Nephron progenitor cell (in vitro differentiated cells): ENCODE measurements at places on chromosomes 2 and 18.

DNA sequence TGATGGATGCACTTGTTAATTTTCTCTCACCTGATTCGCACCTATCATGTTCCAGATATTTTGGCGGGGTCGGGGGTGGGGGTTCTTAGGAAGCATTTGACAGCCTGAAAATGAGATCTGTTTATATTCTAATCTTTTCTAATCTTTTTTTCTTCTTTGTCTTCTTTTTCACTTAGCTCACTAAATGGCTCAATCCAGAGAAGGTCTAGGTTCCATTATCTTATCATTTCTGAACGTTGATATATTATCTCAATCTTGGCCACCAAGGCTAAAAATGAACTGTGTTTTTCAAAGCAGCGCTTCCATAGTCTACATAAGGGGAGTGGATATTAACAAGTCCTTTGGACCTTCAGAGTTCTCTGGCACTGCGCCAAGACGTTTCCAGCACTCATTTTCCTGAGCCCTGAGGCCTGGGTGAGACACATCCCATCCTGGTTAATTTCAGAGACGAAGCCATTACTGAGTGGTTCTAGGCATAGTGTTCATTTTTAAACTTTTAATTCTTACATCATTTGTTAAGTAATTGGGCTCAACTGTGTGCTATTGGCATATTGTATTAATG is 229.0 kb downstream of the SOX11 start:
- no peak for DNase-seq

DNA sequence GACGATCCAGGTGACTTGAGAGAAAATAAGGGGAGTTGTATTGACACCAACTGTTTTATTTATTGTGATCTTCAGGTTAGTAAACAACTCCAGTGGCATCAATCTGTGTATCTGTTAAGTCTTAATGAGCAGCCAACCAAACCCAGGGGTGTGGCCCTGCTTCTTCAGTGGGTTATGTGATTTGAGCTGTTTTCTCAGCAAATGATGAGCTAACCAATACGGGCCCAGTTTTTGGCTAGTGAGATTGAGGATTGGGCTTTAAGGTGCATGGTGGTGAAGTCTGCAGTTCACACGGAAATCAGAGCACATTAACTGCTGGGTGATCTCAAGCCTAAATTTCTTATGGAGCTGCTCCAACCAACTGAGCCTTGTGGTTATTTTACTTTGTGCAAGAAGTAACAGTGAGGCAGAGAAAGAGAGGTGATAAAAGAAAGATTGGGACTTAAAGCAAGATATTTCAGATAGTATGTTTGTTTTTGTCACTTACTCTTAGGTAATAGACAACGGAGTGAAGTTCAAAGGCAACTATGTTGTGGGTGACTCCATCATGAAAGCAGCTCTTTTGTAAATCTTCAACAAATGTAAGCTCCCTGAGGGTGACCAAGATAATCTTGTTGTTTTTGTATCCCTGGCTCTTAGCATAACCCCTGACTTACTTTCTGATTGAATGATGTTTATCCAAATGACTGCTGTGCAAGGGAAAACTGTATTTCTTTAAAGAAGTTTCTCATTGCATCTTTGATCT is 2.4 kb downstream of the MTCL1 start:
- DNase-seq, result no peak

GRCh38 chr2:101948625-101949155 is 43.1 kb upstream of the IL1R2 start:
- DNase-seq, result no peak

DNA sequence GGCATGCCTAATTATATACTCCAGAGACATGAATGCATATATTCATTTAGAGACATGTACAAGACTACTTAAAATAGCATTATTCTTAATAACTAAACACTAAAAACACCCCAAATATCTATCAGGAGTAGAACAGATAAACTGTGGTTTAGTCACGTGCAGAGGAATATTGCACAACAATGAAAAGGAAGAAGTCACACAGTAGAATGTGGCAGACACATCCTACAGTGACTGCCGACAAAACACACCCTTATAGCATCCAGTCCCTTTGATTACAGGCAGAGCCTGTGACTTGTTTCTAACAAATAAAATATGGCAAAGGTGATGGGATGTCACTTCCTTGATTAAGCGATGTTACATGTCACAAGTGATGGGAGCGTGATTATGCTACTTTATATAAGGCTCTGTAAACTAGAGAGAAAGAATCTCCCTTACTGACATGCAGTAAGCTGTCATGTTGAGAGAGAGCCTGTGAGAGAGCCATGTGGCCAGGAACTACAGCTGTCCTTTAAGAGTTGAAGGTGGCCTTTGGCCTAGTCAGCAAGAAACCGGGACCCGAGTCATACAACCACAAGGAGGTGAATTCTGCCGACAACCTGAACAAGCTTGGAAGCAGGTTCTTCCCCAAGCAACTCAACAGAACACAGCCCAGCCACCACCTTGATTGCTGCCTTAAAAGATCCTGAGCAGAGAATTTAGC is 39.1 kb upstream of the LGALSL start:
- no peak for DNase-seq

DNA sequence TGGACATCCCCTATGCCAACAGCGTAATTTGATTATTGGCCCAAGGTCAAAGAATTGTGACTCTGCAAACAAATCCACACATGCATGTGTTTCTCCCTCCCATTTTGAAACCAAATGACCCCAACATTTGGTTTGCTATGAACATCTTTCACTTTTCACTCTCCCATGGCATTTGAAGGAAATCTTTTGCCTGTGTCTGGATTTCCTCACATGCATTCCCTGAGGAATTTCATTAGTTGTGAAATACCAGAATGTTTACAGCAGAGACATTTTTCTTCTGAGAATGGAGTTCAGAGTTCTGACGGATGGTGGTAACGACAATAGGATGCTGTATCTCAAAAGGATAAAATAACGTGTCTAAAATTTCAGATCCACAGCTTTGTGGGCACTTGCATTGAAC is 60.3 kb upstream of the LMAN1 start:
- DNase-seq, result no peak

- DNase-seq, result no peak
These were observed 23.6 kb upstream of the RAB1A start for GRCh38 chr2:65153515-65153914.

DNA sequence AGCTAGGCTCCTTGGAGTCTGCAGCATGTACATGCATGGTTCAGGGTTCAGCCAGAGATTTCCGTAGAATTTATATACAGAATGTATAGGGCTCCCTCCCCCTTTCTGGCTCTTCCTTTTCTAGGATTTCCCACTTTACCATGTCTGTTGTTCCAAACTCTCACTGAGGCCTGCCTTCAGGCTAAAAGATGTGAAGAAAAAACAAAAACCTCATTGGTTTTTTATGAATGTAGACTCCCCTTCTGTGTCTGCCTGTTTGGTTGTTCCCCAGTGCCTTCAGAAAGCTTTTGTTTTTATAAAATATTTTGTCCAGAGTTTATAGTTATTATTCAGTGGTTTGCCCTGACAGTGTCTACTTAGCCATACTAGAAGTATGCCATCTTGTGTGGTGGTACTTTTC is 3.6 kb downstream of the NDUFV2 start:
- no peak for DNase-seq

DNA sequence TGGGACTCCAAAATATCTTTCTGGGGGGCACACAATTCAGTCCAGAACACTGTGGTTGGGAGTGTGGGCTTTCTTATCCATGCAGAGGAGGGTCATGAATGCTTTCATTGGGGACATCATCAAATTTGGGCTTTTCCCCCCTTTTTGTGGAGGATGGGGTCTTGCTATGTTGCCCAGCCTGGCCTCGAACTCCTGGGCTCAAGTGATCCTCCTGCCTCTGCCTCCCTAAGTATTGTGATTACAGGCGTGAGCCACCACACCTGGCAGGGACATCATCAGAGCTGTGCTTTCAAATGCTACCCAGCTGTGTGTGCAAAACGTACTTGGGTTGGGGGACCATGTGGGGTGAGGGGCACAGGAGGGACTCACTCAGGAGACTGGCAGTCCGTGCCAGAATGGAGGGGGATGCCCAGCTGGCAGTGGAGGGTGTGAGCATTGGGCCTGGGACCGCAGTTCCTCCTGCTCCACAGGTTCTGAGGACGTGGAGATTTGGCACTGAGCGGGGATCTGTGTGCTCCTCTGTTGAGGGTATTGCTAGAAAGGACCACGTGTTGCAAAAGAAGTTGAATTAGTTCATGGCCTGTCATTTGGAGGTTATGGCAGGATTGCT is 24.4 kb downstream of the EMILIN2 start:
- no peak for DNase-seq

- DNase-seq, result no peak
These were observed 53.9 kb upstream of the CTLA4 start for GRCh38 chr2:203813684-203814083.

DNA sequence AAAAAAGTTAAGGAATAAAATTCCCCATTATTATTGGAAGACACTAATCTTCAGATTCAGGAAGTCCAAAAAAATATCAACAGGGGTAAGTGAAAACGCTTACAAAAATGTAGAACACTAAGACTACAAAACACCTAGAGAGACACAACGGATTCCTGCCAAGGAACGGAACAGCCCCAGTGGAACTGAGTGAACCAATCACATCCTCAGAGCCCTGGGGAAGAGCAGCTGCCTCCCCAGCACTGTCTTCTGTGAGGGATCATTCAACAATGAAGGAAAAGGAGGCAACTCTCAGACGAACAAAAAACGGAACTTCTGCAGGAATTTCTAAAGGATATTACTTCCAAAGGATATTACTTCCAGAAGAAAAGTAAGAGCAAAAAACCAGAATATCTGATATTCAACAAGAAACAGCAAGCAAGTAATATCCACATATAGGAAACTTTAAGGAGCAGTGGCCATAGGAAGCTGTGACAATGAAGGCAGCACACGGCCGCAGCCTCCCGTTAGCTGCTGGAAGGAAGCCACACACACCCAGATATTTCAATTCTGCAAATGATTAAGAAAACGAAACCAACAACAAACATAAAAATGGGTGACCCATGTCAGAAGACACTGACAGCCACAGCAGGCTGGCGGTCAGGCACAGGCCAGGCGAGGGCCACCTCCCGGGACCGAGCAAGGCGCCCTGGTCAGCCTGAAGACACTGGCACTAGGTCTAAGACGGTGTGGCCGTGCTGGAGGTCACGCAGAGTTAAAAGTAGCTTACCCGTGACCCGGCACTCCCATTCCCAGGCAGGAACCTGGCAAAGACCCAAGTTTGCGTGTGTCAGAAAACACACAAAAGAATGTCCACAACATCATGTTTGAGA is 81.8 kb downstream of the HDAC4 start:
- no peak for DNase-seq

DNA sequence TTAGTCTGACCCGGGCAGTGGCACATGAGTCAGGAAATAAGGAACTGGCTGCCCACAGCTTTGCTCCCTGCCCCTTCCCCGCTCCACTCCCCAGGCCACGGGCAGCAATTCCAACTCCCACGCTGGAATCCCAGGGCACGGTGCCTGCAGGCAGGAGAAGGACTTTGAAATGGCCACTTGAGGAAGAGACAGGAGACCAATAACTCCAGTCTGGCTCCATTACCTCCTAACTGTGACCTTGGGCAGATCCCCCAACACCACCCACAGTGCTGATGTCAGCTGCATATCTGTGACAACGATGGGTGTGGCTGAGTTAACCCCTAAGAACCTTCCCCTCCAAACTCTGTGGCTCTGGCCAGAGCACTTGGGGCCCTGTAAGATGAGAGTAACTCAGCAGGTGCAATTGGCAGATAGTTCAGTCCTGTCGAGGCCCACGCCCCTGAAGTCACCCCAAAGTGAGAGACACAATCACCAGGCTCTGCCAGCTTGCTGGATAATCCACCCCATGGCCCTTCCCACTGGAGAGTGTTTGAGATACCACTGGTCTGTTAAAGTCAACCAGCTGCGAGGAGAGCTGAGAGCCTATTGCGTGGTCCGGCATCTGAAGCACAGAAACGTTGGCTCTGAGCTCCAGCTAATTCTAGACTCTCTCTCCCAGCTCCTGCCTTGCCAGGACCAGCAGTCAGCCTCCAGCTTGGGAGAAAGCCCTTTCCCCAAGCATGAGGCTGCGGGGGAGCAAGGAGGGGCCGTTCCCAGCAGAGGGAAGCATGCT is 175.2 kb downstream of the TNS1 start:
- no peak for DNase-seq

DNA sequence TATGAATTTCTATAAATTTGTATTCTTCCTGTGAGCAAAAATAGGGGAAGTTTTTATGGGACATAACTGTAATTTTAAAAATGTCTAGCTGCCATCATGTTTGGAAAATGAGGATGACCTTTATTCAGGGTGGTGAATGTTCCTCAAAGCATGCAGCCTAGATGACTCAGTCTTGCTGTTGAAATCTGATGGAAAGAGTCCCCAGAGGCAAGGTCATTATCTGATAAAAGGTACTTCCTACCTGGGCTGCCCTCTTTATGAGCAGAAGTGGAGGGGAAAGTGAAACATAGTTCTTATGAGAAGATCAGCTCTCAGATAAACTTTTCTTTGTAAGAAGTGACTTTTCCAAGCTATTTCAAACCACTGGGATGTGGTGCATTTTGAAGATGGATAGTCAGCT is 1144.7 kb upstream of the PIK3C3 start:
- DNase-seq, result no peak

GRCh38 chr2:43294973-43295603 is 68.7 kb upstream of the ZFP36L2 start:
- DNase-seq, result no peak

DNA sequence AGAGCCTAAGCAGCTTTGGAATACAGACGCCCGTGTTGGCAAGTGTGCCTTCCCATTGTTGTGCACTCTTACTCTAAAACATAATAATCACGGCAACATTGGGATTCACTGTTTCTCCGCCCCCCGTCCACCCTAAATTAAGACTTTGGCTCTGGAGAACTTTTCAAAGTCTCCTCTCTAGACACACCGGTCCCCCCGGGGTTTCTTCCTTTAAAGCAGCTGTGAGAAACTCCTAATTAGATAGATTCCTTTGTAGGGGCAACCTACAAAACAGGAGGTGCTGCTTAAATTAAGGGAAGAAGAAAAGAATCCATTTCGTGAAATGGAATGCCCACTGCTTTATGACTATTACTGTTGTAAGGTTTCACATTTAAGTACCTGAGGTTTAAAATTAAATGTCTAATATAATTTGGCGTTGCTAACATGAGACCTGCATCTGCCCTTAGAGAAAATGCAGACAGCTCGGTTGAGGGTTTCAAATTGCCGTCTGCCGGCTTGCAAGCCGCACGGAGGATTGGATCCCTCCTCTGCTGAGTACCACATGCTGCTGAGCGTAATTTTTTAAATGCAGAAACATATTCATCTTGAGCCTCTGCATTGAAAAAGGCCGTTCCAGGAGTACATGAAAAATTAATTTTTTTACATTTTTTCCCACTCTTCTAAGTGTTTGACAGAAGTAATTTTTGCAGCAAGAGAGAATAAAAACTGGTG is 233.3 kb downstream of the GBX2 start:
- DNase-seq, result no peak

- DNase-seq, result no peak
These were observed 41.6 kb upstream of the ALMS1 start for GRCh38 chr2:73343992-73344391.
